ENCODE measurements at places on chromosomes 2 and 18. TPM values are rescaled to one million over a fixed set of nuclear protein-coding genes. Genes with fewer than 3 reads are reported as not detected.
A peak's percentile ranks its signal among the peaks of the same experiment; 100 is the strongest.

Gene KCNS3
- 1.1 TPM for total RNA-seq

Gene ADCYAP1
- not detected for total RNA-seq

Gene LBX2
- 1.2 TPM for total RNA-seq

Gene ADAM23
- total RNA-seq, result 3.1 TPM

Gene PUM2
- total RNA-seq, result 21.2 TPM

Gene SIX3
- not detected for total RNA-seq

Gene SEPTIN10
- total RNA-seq, result 77.4 TPM

DNA sequence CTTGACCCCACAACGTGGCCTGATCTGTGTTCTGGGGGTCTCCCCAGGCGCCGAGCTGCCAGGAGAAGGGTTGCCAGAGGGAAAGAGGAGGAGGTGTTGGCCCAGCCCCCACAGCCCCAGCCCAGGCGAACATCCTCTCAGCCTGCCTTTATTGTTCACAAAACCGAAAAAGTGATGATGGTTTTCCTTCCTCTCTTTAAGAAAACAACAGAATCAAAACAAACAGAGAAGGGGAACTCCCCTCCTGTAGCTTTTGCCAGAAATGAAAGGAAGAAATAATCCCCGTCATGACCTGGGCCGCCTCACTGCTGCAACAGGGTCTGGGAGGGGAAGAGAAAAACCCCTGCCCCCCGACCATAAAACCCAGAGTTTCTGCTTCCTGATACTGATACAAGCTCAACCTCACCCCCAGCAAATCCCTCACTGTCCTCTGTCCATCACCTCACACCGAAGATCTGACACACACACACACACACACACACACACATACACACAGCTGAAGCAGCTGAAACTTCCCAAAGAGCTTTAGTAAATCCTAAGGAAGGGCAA is 52.0 kb downstream of the ZFP36L2 start:
- DNase-seq, result no peak

- DNase-seq, result peak; percentile 89
Observed at GRCh38 chr2:12227941-12228608, 481.6 kb downstream of the LPIN1 start.

DNA sequence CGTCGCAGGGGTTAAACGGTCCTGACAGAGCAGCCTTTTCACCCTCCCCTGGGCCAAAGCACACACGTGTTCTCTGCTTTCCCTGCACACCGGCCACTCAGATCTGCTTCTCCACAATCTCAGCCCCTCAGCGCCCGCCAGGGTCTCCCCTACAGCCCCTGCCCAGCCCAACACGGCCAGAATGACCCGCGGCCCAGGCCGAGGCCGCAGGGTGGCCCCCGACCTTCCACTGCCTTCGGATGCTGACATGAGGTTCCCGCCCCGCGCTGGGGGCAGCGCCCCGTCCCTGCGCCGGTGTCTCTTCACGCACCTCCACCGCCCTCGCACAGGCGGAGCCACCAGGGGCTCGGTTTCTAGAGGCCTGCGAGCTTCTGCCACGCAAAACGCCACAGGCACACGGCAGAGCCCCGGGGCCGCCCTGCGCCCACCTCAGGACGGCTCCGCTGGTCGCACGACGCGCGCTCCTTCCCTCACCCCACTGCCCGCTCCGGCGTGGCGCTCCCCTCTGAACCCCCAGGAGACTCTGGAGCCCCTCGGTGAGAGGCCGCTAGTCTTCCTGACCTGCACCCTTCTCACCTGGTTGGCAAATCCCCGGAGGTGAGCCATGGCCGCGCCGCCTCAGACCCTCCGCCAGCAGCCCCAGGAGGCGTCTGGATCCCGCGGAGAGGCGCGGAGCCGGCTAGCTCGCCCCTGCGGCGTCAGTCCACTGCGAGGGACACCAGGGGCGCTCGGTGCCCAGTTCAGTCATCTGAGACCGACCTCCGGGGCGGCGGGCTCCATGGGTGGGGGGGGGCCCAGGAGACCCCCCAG is 749 bp downstream of the STK25 start:
- DNase-seq, result peak; percentile 45

- no peak for DNase-seq
Observed at GRCh38 chr2:26144031-26144430, 28.9 kb upstream of the GAREM2 start.

- DNase-seq, result no peak
Observed at GRCh38 chr2:674321-674985, 2.8 kb downstream of the TMEM18 start.

- peak; percentile 100 for DNase-seq
Observed at GRCh38 chr18:59718108-59718463, 20.9 kb upstream of the CCBE1 start.

DNA sequence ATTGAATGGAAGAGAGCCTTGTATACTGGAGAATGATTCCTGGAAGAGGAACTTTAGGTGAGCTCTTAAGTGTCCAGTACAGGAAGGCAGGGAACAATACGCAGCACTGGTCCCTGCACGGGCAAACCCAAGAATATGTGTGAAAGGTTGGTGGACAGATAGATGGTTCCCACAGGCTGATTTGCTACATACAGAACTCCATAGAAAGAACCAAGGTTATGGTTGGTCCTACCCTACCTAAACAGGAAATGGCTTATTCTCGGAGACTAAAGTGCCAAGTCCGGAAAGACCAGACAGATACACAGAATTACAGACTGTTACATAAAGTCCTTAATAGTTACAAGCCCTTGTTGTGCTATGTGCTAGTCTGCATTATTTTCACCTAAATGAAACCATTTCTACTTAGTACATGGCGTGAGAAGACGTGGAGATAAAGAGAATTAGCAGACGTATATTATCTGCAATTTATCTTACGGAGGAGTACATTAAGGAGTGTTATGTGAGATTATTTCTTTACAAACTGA is 1.2 kb downstream of the REV1 start:
- peak; percentile 10 for DNase-seq

GRCh38 chr18:21777814-21778213 is 37.2 kb downstream of the MIB1 start:
- no peak for DNase-seq

DNA sequence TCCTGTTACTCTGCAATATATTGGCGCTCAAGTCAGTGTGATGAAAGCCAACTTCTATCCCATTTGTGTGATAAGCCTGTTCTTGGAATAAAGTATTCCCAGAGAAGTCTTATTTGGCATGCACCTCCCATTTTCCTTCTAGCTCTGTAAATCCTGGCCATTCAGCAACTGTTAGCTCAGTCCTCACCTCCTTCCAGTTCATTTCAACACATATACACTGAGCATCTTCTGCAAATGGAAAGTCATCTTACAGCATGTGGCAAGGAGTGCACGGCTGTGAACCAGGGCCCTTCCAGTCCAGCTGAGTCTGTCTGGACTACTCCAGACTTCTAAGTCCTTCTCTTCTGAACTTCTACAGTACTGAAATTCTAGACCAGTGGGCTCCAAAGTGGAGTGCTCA is 53.1 kb downstream of the SPATS2L start:
- DNase-seq, result no peak

DNA sequence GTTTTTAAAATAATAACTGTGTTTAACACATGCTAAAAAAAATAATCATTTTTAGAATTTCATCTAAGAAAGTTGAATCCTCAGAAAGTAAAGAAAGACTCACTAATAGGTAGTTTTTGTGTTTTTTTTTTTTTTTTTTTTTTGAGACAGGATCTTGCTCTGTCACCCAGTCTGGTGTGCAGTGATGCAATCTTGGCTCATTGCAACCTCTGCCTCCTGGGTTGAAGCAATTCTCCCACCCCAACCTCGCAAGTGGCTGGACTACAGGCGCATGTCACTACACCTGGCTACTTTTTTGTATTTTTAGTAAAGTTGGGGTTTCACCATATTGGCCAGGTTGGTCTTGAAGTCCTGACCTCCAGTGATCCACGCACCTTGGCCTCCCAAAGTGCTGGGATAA is 7.1 kb downstream of the CKAP2L start:
- no peak for DNase-seq

DNA sequence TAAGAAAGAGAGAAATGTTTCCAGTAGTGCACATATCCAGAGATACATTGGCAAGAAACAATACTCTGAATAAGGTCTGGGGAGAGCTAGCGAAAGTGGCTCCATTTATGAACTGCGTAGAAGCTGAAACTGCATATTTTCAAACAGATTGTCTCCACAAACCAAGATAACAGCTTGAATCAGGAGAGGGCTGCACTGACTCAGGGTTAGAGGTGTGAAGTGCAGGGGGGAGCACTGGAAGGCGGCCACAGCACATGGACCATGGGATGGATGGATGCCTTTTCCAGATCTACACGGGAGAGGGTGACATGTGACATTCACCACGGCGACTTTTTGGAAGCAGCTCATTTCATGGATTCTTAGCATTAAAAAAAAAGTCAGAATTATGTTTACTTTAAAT is 729.4 kb downstream of the RNF144A start:
- DNase-seq, result no peak

DNA sequence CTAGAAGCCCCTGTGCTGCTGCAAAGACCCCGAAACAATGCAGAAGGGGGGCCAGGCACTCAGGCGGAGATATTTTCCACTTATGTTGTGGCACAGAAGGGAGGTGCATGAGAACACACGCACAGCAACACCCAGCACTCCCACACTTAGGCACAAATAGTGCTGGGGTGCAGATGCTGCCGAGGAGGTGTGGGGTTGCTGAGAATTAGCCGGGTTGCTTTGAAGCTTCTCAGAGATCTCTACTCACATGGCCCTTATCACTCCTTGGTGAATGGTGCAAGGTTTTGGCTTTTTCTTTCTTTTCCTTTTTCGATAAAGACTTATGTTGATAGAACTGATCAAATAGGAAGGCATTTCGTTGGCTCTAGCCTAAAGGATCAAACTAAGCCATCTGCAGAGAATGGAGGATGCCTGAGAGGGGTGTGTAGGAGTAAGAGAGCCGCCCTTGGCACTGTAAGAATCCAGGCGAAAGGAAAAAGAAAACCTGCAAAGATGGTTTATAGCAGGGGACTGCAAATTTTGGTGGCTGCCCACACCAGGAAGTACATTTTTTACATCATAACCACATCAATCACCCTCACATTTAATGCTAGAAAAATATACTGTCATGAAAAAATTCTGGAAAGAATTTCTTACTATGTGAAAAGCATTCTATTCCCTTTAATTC is 27.9 kb upstream of the FHL2 start:
- DNase-seq, result no peak

DNA sequence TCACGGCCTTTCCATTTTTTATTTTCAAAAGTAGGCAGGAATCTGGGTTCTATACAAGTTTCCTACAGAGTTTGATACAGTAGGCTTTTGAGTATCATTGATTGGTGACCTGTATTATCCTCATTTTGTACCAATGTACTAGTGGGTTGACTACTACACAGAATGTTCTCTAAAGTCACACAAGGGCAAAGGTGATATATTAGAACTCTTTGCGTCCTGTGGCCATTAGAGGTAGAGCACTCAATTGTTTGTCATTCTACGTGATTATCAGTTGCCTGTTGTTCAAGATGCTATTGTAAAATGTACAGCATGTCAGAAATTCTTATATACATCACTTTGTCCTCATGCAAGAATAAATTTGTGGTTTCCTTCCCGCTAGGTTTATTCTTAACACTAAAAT is 24.8 kb downstream of the WDR75 start:
- DNase-seq, result no peak

- no peak for DNase-seq
Observed at GRCh38 chr2:72144274-72144631, 3.4 kb downstream of the CYP26B1 start.

- no peak for DNase-seq
Observed at GRCh38 chr2:47256416-47257087, 101.4 kb upstream of the STPG4 start.

DNA sequence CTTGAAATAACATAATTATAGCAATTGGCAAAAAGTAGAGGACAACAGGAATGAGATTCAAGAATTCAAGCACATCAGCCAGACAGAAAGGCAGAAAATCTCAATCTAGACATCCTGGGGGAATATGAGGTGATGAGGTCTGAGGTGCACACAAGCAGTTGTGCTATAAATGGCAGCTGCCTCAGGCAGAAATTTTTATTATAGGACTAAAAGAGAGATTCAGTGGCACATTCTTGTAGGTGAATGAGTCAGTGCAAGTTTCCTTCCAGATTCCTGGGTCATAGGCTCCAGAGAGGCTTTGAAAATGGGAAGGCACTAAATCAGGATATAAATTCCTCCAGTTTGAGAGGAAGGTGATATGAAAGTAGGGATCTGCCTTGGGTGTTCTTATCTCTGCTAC is 127.2 kb upstream of the THSD7B start:
- no peak for DNase-seq

GRCh38 chr2:108320326-108320922 is 31.7 kb downstream of the SULT1C2 start:
- no peak for DNase-seq

DNA sequence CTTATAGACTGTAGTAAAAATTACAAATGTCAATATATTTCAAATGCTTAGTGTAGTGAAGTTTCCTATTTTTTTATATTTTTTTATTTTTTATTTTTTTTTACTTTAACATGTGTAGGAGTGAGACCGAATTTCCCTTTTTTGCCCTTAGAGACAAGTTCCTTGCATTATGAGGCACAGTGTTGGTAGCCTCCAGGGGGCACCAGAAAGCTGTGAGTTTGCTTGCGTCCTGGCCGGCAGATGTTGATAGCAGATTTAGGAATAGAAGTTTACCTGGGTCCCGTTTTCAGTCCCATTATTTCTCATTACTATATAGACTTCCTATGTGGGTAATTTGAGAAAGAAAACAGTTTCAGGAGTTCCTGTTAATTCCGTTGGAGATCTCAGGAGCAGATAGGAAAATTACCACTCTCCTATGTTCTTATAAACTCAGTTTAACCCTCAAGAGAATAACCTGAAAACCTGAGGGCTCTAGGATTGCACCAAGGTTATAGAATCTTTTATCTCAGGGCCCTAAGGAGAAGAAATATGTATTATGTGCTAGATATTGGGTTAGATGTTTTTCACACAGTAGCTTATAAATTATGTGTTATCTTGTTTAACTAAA is 157.5 kb upstream of the SESTD1 start:
- DNase-seq, result peak; percentile 63

DNA sequence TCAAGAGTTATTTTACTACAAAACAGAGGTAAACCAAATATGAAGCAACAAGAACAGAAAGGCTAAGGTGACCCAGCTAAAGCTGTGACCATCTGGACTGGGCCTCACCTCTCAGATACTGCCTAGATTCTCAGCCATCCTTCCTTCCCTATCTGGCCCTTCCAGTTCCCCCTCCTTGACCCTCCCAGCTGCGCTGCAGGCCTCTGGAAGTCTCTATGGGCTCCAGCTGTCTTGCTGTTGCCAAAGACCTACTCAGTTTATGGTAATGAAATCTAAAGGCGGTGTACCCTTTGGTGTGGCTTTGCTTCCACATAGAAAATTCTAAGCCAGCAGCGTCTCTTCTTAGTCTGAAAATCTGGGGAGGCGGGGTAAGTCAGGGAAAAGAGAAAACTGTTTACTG is 55.7 kb downstream of the ARHGEF33 start:
- DNase-seq, result no peak

- no peak for DNase-seq
Observed at GRCh38 chr2:11457935-11458334, 8.0 kb downstream of the E2F6 start.
